ENCODE measurements at places on chromosomes 11 and 22. TPM values are rescaled to one million over a fixed set of nuclear protein-coding genes. Genes with fewer than 3 reads are reported as not detected.

OR51B5 gene
- 0.82 TPM for total RNA-seq

RAPSN gene
- total RNA-seq = not detected

TMEM218 gene
- 18.8 TPM for total RNA-seq

- DNase-seq = no peak
Measured at GRCh38 chr11:14927146-14927545, 35.1 kb upstream of the CYP2R1 start.

DNA sequence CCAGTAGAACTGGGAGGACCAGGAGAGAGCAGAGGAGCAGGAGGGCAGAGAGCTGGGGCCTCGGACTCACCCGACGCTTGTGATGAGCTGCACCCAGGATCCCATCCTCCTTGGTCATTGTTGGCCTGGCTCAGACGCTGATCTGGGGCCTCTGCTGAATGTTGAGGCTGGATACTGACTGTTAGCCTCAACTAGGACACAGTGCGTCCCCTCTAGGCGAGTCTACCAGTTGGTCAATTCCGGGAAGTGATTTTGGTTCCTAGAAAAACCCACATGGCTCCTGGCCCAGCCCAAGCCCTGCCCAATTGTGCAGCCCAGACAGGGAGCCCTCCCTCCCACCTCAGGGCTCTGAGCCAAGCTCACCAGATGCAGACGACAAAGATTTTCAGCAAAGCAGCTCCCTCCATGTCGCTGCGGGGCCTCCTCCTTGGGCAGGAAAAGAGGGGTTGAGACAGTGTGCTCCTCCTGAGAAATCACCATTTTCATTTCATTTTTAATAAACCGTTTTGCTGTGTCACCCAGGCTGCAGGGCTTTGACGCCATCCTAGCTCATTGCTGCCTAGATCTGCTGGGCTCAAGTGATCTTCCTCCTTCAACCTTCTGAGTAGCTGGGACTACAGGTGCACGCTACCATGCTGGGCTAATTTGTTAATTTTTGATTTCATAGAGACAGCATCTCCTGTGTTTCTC is at the start of gene APOL4:
TSS of gene APOL4 (minus strand) at position 180 of the 690 bp plus-strand sequence. CDS start at position 105, 75 bp downstream.
- no peak for DNase-seq

- no peak for DNase-seq
Measured at GRCh38 chr11:35412285-35412684, 7.1 kb downstream of the SLC1A2 start.

GRCh38 chr22:26974034-26974433 is 316.6 kb downstream of the MIAT start:
- DNase-seq = no peak

All from frontal cortex (tissue), 4 donors.